ENCODE measurements at places on chromosomes 7 and 10.

GRCh38 chr10:79068203-79068561 lies 584 bp upstream of the ZMIZ1 start:
- DNase-seq = no peak

GRCh38 chr10:77016278-77016815 lies 621.3 kb downstream of the KCNMA1 start:
- no peak for DNase-seq

DNA sequence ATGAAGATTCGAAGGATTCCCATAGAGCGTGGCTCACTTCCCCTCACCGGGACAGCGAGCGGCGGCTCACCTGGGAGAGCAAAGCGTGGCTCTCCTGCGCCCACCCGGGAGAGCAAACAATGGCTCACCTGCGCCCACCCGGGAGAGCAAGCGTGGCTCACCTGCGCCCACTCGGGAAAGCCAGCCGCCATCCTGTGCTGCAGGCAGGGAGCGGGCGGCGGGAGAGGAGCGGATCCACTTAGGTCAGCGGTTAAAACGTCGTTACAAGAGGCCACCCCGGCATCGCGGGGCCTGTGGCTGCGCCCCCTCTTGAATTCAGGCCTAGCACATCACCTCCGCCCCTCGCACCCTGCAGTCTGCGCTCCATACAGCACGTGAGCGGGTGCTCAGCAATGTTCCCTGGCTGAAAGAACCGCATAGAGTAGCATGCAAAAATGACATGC lies 461 bp upstream of the FIGNL1 start:
- no peak for DNase-seq

GRCh38 chr7:108662783-108663362 lies 93.2 kb downstream of the DNAJB9 start:
- DNase-seq = no peak

DNA sequence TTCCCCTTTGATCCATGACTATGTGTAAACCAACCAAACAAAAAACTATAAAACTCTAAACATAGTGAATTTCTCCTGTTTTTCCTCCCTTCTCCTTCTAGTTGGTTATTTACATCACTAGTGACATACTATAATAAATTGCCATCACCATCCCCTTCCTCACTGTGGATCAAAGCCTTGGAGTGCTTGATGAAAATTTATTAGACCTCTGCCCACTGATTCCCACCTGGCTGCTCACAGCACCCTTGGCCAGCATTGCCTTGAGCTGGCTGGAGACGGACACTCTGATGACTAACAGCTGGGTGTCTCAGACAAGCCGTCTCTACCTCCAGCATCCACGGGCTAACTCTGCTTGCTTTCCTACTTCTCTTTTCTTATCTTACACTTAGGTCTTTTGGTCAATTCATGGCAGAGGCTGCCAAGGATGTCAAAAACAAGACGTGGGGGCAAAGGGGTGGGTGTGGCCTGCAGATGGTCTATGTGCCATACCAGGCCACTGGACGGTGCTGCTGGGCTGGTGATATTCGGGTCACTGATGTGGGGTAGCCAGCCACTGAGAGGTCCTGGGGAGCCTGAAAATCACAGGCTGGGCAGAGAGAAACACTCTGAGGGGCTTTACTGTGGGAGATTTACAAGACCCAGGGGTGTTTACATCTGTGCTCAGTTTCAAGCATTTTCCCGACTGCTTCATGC lies 207.8 kb downstream of the TAX1BP1 start:
- no peak for DNase-seq

DNA sequence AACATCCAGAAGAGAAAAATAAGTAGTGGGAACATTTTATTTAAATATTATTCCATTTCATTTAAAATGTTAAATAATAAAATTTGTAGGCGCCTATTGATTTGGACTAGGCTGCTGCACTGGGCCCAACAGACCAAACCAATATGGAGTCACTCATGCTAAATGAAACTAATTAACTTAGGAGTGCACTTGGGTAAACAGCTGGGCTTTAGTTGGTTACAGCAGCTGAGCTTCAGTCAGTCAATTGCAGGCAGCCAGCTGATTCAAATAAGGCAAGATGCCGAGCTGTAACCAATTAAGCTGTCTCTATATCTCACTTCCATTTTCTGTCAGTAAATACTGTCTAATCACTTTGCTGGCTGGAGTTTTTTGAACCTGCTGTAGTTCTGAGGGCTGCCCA lies 102.1 kb upstream of the WDR11 start:
- no peak for DNase-seq

- no peak for DNase-seq
Measured at GRCh38 chr7:29288181-29289091, 93.9 kb downstream of the CHN2 start.

DNA sequence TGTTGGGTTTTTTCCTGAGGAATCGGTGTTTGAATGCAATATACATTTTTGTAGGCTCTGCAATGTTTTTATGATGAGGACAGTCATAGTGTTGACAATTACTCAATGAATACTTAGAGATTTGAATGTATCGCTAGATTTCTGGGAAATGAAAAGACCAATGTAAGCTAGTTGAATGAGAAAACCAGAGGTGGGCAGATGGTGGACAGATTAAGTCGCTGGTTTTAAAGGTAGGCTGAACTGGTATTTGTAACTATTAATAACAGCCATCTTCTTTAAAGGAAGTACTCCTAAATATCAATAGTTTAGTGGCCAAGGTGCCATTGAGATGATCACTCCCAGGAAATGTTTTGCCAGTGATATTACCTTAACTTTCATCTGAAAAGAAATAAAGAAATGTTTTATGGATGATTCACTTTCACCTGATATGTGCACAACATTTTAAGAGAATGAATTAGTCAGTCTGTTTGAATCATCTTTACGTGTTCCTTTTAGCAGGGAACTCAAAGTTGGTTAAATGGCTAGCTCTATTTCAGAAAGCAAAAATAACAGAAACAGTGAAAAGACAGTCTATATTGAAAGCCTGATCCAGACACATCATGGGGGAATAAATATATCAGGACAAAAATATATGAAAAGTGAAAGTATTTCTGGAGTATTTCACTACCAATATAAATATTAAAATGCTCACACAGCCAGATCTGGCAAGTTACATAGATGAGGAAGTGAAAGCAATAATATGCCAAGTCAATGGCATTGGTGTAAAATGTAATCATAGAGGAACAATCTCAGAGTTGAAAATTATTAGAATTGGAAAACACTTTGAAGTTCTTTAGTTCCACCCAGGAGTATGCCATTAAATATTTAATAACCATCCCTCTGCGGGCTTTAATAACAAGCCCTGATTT lies 20.7 kb downstream of the MET start:
- DNase-seq = no peak

DNA sequence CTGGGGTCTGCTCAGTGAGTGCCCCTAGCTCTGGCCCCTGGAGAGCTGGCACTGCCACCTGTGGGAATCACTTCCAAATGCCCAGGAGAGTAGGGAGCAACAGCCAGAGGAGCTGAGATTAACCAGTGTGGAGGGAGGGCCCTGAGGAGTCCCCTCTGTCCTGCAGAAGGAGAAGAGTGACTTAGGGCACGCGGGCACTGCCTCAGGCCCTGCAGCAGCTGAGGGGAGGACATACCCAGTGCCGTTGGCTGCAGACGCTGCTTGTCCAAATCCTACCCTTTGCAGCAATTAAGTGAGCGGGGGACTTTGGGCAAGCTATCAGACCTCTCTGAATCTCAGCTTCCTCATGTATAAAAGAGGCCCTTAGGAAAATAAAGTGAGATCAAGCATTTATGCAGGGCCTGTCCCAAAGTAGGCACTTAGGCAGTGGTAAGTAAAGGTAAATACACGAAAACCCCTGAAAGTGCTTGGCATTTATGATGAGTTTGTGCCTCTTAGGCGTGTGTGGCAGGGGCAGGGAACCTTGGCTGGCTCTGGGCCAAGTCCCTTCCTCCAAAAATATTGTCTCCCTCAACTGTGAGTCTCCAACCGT lies 16.9 kb downstream of the PRF1 start:
- no peak for DNase-seq

DNA sequence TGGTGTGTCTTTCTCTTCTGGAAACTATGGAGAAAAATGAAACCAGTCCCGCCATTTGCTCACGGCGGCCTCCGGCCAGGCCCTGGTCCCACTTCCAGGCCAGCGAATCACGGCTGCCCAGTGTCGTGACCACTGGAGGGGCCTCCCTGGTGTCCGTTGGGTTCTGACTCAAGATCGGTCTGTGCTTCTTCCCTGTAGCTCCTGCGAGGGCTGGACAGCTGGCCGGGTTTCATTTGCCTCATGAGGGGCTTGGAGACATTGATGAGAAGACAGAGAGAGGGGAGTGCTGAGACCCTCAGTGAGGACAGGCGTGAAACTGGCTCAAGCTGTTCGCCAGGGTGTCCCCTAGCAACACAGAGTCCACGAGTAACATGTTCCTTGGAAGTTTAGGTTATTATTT lies 108.6 kb downstream of the ADARB2 start:
- DNase-seq = no peak

DNA sequence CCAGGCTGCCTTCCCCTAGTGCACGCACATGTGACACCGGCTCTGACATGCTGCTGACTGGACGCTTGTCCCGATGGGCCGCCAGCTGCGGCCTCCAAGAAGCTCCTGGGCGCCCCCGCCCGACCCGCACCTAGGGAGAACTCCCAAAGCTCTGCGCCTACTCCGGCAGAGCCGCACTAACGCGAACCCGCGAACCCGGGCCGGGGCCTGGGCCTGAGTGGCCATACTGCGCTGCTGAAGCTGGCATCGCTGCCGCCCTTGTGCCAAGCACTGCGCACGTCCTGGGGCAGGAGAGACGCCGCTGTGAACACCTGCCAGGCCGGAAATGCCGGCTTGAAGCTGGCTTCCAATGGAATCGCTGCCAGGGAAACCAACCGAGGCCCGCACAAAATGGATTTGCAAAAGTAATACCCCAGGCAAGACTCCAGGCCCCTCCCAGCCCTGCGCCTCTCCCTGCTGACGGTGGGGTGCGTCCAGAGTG lies 85.1 kb downstream of the WASHC2A start:
- no peak for DNase-seq

DNA sequence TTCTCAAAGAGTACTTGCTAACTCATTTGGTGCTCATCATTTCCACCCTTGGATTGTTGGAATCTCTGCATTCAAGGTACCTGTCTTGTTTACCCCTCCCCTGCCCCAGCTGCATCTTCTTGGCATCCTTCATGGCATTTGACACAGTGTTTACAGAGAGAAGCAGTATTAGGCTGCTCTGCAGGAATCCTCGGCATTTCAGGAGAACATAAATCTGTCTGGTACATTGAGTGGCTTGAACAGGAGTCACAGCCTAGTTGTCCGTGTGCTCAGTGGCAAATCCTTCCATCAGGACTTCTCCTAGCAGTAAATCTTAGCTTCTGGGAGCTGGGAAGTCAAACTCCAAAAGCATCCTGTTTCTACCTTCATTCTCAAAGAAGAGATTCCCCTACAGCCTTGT lies 136.8 kb upstream of the YAE1 start:
- DNase-seq = no peak

DNA sequence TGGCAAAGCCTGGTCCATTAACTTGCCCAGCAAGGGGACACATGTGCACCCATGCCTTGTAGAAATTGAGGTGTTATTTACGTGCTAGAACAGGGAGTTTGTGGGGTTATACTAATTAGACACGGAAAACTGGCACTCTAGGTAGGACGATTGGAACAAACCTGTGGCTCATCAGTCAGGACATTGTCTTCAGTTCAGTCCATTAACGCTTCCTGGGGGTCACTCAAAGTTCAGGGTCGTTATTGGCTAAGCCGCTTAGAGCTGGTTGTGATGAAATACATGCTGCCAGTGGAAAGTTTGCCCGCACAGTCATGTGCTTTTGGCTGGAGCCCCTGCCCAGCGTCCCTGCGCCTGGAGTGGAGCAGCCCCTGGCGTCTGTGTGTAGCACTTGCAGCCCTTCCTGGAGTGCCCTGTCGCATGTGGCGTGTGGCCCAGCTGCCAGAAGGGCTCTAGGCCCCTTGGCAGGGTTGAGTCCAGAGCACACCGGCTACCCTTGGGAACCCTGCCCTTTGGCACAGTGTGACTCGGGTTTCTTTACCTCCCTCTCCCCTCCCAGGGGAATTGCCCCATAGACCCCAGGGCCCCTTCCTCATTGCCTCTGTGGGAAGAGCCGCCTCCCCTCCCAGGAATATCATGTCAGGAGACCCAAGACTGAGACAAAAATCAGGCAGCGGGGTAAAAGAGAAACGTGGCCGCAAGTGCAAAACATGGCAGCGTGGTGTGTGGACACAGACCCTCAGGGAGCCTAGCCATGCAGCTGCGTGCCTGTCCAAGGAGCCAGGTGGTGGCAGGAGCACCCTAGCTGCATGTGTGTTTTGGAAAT lies 9.8 kb downstream of the ZNF775 start:
- DNase-seq = no peak

GRCh38 chr7:95609277-95609971 lies 13.1 kb upstream of the PDK4 start:
- no peak for DNase-seq

- DNase-seq = no peak
Measured at GRCh38 chr7:29457141-29457561, 106.5 kb upstream of the PRR15 start.

GRCh38 chr10:98408799-98409198 lies 6.2 kb downstream of the PYROXD2 start:
- no peak for DNase-seq

DNA sequence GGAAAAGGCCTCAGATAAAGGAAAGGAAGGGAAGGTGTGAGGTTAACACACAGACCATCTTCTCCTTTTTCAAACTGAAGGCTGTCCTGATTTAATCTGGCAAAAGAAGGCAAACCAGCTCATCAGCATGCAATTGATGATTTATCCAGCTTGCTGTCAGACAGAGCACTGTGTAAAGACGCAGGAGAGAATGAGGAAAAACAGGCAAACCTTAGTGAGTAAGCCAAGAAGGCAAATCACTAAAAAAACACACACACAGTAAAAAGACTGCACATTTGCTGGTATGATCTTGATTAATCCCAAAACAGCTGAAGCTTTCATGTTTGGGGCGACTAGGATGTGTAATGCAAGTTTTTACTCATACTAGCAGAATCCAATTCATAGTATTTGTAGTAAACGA lies 65.8 kb upstream of the SKAP2 start:
- no peak for DNase-seq

GRCh38 chr10:50275650-50276235 lies 24.4 kb upstream of the ASAH2 start:
- DNase-seq = no peak

DNA sequence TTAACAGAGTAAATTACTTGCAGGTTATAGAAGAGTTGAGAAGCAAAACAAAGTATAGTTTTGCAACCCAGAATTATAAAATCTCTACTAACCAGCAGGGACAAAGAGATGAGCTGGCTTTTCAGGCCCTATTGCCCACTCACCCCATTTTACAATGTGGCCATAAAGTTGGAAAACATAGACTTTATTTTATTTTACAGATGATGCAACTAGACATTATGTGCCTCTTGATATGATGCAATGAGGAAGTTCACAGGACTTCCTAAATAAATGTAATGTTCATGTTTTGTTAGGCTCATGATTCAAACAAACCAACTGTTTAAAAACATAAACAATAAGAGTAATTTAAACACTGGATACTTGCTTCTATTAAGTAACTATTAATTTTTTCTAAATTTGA lies 141.1 kb upstream of the WNT16 start:
- no peak for DNase-seq

GRCh38 chr10:58993480-58994221 lies 182.8 kb upstream of the PHYHIPL start:
- DNase-seq = no peak

Data from activated CD8-positive, alpha-beta memory T cell treated with anti-CD3 and anti-CD28 coated beads for 1 hour (primary cell).